ENCODE measurements at places on chromosomes 2 and 18.

DNA sequence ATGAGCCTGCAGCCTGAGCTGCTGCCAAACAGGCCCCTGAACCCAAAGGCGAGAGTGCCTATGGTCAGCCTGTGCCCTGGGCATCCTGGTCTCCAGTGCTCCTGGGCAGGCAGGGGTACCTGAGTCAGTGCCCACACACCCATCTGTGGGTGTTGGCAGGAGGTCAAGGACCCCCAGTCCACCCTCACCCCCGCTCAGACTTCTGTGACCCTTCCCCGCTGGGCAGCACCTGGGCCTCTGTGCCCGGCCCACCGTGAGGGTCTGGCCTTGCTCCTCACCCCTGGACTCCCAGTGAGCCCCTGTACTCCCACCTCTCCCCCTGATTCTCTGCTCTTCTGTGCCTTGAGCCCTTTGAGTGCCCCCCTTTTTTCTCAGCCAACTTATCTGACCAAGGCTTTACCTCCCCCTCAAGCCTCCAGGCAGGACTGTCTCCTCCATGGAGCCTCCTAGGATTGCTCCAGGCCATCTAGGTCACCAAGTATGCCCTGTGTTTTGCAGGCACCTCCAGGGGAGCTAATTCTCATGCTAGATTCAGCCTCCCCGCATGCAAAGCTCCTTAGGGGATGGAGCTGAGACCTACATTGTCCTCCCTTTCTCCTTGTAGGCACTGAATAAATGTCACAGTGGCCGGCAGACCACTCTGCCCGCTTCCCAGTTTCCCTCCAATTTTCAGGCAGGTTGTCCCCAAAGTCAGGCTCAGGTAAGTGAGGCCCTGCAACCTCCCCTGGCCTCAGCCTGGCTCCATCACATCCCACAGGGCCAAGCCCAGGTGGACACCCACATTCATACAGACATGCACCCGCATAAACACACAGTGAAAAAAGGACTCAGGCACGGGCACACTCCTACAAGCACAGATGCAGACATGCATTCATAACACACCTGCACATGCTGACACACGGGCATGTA lies 21.9 kb upstream of the PTMA start:
- DNase-seq, result no peak

DNA sequence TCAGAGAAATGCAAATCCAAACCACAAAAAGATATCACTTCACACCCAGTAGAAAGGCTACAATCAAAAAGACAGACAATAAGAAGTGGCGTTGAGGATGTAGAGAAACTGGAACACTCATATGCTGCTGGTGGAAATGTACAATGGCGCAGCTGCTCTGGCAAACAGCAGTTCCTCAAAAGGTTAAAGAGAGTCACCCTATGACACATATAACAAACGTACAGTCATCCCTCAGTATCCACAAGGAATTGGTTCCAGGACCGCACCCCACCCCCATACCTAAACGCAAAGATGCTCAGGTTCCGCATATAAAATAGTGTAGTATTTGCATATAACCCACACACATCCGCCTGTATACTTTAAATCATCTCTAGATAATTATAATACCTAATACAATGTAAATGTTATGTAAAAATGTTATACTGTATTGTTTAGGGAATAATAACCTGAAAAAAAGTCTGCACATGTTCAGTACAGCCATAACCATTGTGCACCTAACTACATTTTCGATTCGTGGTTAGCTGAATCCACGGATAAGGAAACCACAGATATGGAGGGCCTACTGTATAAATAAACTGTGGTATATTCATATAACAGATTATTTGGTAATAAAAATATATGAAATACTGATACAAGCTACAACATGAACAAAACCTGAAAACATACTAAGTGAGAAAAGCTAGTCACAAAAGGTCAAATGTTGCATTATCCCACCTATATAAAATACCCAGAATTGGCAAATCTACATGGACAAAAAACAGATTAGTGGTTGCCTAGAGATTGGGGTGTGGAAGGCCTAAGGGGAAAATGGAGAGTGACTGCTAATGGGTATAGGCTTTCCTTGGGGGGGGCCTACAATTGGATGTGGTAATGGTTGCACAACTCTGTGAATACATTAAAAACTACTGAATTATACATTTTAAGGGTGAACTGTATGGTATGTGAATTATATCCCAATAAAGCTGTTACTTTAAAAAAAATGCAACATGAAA lies 37.5 kb downstream of the UXS1 start:
- DNase-seq, result no peak

GRCh38 chr2:9668687-9669345 lies 38.0 kb upstream of the YWHAQ start:
- DNase-seq, result no peak

GRCh38 chr18:27377251-27377650 lies 192.1 kb upstream of the CHST9 start:
- DNase-seq, result no peak

GRCh38 chr18:75405351-75405750 lies 22.2 kb downstream of the SMIM21 start:
- DNase-seq, result no peak

DNA sequence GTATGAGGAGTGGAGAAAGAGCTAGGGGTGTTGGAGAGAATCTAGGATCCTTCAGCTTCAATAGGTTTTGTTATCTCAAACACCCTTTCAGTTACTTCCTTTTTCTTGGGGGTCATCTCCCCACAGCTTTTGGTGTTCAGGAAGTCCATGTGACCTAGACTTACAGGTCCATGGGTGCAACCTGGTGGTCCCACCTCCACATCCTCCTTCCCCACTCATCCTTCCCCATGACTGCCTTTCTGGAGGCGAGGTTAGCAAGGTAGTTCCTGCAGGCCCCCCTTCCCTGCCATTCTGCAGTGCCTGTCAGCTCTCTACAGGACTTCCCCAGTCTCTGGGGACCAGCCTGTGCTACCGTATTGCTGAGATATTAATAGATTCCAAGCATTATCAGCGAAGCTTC lies 107.6 kb downstream of the TMEM17 start:
- DNase-seq, result no peak

DNA sequence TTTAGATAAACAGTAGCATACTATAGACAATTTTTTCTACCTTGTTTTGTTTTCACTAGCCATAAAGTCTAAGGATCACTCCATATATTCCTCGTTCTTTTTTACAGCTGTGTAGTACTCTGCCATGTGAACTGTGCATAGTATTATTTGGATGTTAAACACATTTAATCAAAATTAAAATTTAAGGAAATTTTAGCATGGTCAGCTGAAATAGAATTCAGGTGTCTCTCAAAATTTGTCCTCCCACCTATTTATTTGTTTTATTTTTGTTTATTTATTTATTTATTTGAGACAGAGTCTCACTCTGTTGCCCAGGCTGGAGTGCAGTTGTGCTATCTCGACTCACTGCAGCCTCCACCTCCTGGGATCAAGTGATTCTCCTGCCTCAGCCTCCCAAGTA lies 46.4 kb upstream of the AAK1 start:
- no peak for DNase-seq

DNA sequence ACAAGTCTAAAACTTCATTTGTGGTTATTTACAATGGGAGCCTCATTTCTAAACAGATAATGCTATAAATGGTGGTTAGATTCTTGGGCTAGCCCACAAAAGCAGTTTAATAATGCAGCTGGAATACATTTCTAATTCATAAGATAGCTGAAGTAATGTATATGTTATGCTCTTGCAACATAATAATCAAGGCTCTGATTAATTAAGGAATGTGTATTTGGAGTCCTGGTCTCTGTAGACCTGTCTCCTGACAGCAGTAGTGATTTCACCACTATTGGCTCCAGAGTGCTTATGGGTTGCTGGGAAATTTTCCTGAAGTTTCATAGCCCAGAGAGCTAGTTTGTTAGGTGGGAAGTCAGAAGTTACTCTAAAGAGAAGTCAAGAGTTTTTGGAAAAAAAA lies 21.3 kb upstream of the CDC42EP3 start:
- no peak for DNase-seq

DNA sequence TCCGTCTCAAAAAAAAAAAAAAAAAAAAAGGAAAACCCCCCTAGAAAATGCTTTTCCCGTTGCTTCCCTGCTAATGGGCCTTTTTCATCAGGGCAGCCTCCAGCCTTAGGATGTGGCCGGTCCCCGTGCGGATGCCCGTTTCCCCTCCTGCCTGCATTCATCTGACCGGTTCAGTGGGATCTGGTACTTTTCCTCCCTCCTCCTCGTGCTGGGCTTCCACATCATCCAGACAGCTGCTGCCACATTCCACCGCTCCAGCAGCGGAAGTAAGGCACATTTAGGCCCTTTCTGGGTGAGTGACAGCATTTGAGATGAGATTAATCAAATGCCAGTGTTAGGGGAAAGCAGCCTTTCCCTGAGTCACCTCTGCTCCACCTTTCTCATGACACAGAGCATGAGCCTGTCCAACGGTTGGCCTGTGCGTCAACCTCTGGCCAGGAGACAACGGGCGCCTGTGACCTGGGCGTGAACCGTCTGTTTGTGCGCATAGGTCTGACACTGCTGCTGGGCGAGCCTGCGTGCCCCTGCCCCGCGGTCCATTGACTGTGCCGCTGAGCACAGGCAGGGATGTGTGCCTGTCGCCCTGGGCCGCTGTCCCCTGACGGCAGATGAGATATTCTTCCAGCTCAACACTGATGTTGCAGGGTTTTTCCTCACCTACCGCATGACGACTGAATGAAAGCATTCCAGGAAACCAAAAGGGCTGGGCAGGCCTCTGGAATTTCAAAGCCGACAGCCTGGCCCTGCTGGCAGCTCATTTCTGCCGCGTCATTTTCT lies 174.0 kb downstream of the TGIF1 start:
- peak; percentile 78 for DNase-seq
